Activated T-cell treated with anti-CD3 and anti-CD28 coated beads for 24 hours (primary cell): ENCODE measurements at places on chromosomes 6 and 20.

- no peak for DNase-seq
These were observed 1.2 kb downstream of the SLC2A4RG start for GRCh38 chr20:63740627-63741353.

DNA sequence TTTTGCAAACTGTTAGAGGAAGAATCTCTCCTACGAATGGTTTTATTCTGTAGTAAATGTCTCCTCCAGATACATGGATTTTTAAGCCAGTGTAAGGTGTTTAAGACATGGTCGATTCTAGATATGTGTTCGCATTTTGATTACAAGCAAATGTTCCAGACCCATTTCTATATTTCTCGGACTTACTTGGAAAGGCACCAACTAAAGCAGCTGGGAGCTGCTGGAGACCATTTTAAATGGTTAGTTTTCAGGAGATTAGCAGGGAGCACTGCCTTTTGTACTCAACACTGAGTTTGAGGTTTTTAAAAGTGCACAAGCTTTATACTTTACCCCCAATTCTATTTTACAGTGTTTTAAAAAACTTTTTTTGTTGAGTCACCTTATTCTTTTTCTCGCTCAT is 857.0 kb downstream of the KIF16B start:
- no peak for DNase-seq

- DNase-seq: peak; percentile 53
These were observed 115.4 kb downstream of the OPRM1 start for GRCh38 chr6:154154389-154154967.

- DNase-seq: no peak
These were observed 89.1 kb downstream of the AFG1L start for GRCh38 chr6:108383981-108384380.

DNA sequence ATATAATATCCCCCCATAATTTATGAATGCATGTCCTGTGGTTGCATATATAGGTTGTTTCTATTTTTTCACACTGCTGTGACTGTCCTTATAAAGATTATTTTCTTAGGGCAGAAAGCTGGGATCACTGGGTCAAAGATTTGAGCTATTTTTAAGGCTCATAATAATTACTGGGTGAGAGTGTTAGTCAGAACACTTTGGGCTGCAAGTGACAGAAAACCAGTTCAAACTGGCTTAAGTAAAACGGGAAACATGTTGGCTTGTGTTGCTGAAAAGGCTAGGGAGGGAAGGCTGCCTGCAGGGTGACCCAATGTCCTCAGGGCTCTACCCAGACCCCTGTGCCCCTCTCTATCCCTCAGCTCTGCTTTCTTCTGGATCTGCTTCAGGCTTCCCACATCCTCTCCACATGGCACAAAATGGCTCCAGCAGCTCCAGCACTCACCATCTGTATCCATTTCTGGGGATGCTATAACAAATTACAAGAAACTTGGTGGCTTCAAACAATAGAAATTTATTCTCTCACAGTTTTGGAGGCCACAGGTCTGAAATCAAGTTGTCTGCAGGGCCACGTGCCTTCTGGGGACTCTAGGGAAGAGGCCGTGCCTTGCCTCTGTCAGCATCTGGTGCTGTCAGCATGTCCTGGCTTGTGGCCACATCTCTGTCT is 33.1 kb upstream of the MLN start:
- DNase-seq: no peak

DNA sequence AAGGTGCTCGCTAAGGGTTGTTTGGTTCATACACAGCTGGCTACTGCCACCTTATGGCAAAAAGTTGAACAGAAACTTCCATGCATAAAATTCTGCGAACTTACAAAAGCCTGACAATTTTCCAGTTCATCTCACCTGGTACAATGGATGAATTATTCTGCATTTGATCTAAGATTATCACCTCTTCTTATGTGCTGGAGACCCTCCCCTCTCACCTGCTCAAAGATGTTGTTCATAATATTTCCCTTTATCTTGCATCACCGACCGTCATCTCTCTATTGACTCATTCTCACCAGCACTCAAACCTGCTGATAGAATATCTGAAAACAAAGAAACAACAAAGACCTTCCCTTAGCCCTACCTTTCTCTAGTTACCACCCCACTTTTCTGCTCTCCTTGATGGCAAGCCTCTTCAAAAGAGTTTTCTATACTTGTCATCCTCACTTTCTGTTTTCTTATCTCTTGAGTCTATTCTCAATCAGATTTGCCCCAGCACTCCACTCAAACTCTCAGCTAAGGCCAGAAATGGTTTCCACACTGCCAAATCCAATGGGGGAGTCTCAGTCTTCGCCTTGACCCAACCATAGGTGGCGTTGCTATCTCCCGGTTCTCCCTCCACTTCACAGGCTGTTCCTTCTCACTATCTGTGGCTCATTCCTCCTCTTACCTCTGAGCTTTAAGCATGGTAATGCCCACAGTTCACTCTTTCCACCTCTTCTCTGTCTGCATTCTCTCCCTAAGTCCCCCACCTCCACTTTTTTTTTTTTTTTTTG is 25.8 kb downstream of the SNRNP48 start:
- DNase-seq: peak; percentile 16

DNA sequence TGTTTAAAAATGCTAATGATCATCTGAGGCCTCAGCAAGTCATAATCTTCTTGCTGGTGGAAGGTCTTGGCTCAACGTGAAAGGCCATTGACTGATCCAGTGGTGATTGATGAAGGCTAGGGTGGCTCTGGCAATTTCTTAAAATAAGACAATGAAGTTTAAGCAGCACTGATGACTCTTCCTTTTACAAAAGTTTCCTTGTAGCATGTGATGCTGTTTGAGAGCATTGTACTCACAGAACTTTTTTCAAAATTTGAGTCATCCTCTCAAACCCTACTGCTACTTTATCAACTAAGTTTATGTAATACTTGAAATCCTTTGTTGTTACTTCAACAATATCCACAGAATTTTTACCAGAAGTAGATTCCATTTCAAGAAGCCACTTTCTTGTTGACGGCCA is 382.3 kb downstream of the ESR1 start:
- no peak for DNase-seq

GRCh38 chr20:44501448-44501847 is 20.4 kb downstream of the SERINC3 start:
- DNase-seq: no peak

GRCh38 chr6:155538708-155539390 is 83.2 kb upstream of the NOX3 start:
- no peak for DNase-seq

GRCh38 chr6:34836008-34836407 is 44.1 kb downstream of the BLTP3A start:
- DNase-seq: no peak

DNA sequence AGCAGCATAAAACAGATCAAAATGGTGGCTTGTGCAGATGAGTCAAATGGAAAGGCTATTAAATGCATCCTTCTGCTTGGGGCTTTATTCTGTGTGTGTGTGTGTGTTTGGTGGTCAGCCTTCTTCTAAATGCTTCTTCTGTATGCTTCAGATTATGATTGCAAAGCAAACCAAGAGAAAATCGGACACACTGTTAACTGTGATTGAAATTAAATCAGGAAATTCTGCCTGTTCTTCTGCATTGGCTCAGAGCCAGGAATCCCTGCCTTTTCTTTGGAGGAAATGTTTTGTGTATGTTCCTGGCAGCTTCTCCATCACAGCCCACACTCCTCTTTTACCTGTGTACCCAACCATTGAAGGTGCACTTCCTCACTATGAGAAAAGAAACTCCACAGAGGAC is 22.3 kb upstream of the PDE10A start:
- DNase-seq: no peak

DNA sequence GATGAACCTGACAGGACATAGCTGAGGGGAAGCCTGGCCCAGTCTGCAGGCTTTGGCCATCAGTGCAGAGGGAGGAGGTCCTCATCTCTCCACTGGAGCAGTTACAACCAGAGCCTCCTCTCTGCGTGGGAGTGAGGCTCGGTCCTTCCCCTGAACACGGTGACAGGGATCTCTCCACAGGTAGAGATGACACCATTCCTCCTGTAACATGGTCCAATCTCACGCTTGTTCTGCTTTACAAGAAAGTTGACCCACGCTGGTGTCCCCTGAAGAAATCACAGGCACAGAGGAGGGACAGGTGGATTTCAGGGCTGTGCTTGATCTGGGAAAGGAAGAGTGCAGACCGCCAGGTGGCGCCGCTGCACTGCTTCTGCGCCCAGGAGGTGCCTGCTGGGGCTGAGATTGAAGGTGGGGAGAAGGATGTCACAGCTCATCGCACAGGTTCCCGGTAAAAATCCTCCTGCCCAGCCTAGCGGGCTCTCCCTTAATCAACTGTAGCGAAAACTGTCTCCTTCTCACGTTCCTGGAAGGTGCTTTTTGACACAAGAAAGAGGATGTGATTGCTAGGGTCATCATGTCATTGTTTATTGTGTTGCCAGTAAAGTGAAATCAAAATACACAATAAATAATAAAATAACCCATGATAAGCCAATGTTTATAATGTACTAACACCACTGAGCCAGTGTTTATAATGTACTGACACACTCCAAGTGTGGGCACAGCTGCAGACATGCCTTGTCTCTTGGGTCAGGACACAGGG is 20.4 kb downstream of the HLA-G start:
- DNase-seq: peak; percentile 78

GRCh38 chr6:100084316-100084990 is 90.4 kb upstream of the MCHR2 start:
- DNase-seq: no peak

- peak; percentile 50 for DNase-seq
These were observed 8.3 kb downstream of the CEP250 start for GRCh38 chr20:35463455-35464300.

GRCh38 chr20:46145713-46146112 is 27.6 kb downstream of the CD40 start:
- DNase-seq: no peak

DNA sequence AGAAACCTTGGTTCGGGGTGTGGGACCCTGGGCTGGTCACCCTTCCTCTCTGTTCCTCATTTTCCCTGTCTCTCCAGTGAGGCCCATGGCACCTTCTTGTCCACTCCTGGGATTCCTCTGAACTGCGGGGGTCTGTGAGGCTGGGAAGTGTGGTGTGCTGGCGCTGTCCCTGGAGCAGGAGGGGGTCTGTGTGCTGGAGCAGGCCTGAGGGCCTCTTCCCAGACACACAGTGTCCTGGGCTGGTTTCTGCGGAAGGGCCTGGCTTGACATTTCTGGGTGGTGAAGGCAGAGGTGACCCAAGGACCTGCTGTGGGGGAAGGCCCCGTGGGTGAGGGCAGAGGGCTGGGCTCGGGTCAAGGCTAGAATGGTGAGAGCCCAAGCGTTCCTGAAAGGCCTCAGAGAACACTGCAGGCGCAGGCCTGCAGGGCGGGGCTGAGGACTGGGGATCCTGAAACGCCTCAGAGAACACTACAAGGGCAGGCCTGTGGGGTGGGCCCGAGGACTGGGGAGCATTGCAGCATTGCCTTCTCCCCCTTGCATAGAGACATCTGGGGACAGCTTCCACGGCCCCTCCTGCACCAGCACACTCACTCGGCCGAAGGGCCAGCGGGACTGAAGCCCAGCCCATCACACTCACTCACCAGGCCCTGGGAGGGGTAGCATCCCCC is 10.6 kb upstream of the BAK1 start:
- DNase-seq: no peak

- no peak for DNase-seq
These were observed 48.3 kb downstream of the ATXN1 start for GRCh38 chr6:16712931-16713484.

- peak; percentile 63 for DNase-seq
These were observed 116.3 kb downstream of the OR2B2 start for GRCh38 chr6:27795697-27796494.

DNA sequence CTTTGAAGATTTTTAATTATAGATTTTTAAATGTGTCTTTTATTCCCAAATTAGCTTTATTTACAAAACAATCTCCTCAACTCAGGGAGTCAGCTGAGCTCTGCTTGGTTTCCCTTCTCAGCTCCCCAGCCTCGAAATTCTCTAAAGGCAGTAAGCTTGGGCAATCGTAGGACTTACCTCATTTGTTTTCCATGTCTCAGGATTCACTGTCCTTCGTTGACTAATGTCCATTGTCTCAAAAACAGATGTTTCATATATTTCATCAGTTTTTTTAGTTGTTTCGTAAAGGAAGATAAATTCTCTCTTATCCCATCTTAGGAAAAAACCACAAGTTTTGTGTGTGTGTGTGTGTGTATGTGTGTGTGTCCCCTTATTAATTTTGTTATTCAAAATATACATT is 102.2 kb upstream of the ADGRF1 start:
- DNase-seq: no peak

GRCh38 chr6:117483004-117483644 is 650 bp downstream of the DCBLD1 start:
- DNase-seq: no peak

GRCh38 chr6:130624046-130624445 is 203.2 kb upstream of the SMLR1 start:
- DNase-seq: no peak

GRCh38 chr6:72842140-72842539 is 220.3 kb downstream of the KCNQ5 start:
- DNase-seq: no peak

DNA sequence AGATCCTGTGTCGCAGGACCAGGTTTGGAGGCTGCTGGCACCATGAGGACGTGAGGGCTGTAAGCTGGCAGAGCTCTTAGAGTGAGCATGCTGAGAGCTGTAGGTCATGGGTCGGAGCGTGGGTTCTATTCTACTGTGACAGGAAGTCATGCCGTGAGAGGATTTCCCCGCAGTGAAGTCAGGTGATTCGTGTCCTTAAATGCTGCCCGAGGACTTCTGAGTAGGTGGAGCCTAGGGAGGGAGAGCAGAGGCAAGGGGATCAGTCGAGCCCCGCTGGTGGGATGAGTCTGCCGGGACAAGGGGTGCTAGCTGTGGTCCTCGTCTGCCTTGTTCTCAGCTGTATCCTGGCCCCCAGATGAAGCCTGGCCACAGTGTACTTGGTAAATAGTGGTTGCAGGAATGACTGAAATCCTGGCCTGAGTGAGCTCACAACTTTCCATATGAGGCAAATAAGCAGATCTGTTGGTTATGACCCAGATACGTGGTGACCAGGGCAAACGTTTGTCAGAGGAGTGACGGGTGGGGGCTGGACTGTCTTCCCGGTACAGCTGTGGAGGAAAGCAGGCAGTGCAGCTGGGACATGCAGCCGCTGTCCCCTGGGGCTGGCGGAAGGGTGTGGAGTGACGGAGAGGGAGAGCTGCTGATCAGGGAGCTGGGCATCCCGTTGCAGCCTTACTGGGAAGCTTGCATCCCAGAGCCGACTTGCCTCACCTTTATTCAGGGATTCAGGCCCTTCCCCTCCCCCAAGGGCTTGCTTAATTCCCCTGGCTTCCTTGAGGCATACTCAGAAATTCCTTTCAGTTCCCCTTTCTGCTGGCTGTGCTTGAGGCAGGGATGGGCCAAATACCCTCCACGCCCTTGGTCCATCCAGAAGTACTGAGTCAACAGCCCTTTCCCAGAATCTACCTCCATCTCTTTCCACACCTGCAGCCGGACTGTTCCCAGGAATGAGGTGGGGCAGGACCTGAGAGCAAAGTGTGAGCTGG is 250.9 kb upstream of the RREB1 start:
- peak; percentile 36 for DNase-seq

DNA sequence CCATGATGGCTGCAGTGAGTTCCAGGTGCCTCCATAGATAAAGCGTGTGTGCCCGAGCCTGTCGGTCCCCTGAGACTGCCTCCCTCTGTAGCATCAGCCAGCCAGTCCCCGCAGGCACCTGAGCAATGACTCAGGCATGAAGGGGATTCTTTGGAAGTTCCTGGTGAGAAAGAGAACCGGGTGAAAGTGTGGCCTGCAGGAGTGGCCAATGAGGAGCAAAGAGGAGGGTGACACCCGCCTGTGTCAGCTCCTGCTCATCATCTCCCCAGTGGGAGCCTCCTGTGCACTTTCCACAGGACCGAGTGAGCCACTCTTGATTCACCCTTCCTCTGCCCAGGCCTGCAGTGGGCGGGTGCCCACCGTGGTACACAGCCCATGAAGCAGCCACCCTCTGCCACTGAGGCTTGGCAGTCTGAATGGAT is 71.2 kb upstream of the PTPN1 start:
- DNase-seq: no peak

GRCh38 chr6:31580438-31580740 is 1.8 kb downstream of the LTB start:
- DNase-seq: no peak
